M059J (cell line): ENCODE measurements at places on chromosomes 2 and 18. TPM values are rescaled to one million over a fixed set of nuclear protein-coding genes. Genes with fewer than 3 reads are reported as not detected.

DNA sequence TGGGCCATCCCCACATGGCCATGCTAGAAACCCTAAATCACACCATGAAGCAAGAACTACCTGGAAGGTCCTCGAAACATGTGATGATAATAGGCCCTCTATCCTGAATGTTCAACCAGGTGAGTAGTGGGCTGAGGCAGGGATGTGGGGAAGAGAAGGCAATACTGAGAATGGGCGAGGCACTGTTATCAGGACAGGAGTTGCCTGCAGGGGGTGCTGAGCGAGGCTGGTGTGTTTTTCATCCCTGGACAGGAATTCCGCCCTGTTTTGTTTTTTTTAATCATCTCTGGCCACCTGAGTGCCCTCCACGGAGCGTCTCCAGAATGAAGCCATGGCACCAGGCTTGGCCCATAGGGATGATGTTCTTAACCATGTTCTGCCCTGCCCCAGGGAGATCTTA, 103.0 kb upstream of the SOX11 start:
- DNase-seq, result no peak

The ARMC9 gene
- total RNA-seq, result 48.5 and 68.2 TPM in 2 replicates

GRCh38 chr2:23235292-23235691, 149.7 kb upstream of the KLHL29 start:
- peak; percentile 59 for DNase-seq

DNA sequence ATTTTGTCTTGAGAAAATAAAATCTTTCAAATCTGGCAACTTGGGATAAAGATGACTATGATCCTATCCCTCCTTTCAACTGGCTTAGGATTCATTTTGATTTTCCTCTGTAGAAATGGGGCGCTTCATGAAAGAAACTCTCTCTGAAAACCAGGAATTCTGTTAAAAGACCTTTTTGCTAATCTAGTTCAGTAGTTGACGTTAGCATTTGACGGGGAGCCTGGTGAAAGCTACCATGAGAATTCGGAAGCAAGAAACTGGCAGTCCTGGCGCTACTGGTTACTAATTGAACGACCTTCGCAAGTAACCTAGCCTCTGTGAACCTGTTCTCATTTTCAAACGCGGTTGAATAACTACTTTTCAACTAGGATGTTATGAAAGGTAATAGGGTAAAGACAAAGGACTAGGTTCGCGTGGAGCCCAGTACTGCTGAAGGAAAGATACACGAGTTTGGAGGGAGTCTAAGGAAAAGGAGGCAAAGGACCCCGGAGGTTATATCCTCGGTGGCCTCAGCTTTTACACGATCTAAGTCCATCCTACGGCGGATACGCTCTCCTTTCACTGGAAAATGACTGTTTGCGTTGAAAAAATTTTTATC, 604 bp upstream of the STK11IP start:
- peak; percentile 30 for DNase-seq
